Activated T-helper 9 cell treated with anti-CD3 and anti-CD28 coated beads, Interleukin-2, amount 50 U/mL, for 16 hours (primary cell): ENCODE measurements at places on chromosomes 5 and 9.

GRCh38 chr9:134088063-134088725 lies 20.4 kb upstream of the BRD3 start:
- no peak for DNase-seq

- no peak for DNase-seq
Observed at GRCh38 chr5:123535648-123536047, 23.7 kb downstream of the CSNK1G3 start.

GRCh38 chr9:14812806-14813205 lies 90.3 kb upstream of the CER1 start:
- no peak for DNase-seq

GRCh38 chr5:143600396-143601075 lies 197.1 kb upstream of the NR3C1 start:
- no peak for DNase-seq

GRCh38 chr5:14138608-14139540 lies 4.3 kb upstream of the TRIO start:
- DNase-seq: no peak

- no peak for DNase-seq
Observed at GRCh38 chr5:123265551-123265950, 157.7 kb downstream of the CEP120 start.

GRCh38 chr9:130411566-130411915 lies 33.2 kb upstream of the ASS1 start:
- DNase-seq: no peak

- no peak for DNase-seq
Observed at GRCh38 chr9:93210324-93210973, 26.5 kb downstream of the WNK2 start.
